ENCODE measurements at places on chromosomes 16 and 17. TPM values are rescaled to one million over a fixed set of nuclear protein-coding genes. Genes with fewer than 3 reads are reported as not detected.

The EMP2 gene
- 151 TPM for total RNA-seq

- DNase-seq: peak; percentile 91
Measured at GRCh38 chr16:30658731-30659506, 688 bp downstream of the FBRS start.

- DNase-seq: no peak
Measured at GRCh38 chr16:79800016-79800608, 199.6 kb upstream of the MAF start.

DNA sequence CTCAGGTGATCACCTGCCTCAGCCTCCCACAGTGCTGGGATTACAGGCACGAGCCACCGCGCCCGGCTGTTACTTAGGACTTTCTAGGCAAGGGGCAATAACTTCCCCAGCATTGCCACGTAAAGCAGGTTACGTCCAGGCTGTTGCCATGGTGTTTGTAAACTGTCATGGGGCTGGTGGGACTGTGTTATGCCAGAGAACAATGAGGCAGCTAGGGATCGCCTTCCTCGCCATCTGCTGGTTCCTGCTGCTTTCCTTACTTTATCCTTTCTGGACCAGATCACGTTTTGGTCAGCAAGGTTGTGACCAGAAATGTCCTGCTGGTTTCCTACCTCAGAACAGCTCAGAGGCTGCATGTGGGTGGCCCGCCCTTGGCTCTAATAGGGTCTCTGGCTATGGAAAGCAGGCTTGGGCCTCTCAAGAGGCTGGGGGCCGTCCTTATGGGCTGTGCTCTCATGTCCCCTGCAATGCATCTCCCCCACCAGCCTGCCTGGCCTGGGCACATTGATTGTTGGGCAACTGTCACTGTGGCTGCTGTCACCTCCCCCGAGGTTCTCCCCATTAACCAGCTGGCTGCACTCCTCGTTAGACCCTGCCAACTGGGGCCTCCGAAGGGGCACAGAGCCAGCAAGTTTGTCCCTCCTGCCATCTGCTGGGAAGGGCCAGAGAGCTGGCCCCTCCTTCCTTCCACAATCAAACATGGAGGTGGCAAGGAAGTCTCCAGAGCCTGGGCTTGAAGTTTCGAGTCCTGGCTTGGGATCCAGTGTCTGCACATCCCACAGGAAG is 28.2 kb upstream of the ZC3H18 start:
- DNase-seq: no peak

GRCh38 chr16:2595393-2596205 is 57.8 kb downstream of the PDPK1 start:
- DNase-seq: no peak

DNA sequence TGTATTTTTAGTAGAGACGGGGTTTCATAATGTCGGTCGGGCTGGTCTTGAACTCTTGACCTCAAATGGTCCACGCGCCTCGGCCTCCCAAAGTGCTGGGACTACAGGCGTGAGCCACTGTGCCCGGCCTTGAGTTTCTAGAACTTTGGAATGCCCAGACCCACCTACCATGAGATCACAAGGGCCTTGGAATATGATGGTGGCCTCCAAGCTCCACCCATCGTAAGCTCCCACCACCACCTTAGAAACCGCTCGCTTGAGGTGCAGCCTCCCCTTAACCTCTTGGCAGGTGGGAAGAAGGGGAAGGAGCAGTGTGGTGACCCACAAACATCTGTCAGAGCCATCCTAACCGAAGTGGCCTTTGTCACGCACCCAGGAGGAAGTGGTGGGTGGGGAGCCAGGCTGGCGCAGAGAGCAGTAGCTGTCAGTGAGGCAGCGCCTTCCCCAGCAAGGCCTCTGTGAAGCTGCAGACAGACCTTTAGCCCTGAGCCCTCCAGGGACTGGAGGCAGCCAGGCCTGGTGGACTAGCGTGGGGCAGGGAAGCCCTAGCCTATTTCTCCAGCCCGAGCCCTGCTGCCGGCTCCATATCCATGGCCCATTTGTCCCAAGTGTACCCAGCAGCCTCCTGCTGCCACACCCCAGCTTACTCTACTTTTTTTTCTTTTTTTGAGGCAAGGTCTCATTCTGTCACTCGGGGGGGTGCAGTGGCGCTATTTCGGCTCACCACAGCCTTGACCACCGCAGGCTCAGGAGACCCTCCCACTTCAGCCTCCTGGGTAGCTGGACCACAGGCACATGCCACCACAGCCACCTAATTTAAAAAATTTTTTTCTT is 13.1 kb upstream of the SEPHS2 start:
- no peak for DNase-seq

GRCh38 chr16:80346111-80346632 is 194.6 kb upstream of the DYNLRB2 start:
- DNase-seq: no peak

Measured in suprapubic skin (tissue), 4 donors.